Renal pelvis (tissue), 12 donors: ENCODE measurements at places on chromosomes 5 and 9. TPM values are rescaled to one million over a fixed set of nuclear protein-coding genes. Genes with fewer than 3 reads are reported as not detected.

LPAR1 gene
- polyA plus RNA-seq = 28.6 TPM

SPINK5 gene
- polyA plus RNA-seq = 0.47 TPM

DRD1 gene
- polyA plus RNA-seq = 0.04 TPM

SOWAHA gene
- polyA plus RNA-seq = 5.2 TPM

AJM1 gene
- polyA plus RNA-seq = 1.7 TPM

PCDHB11 gene
- polyA plus RNA-seq = 6.5 TPM

SIMC1 gene
- polyA plus RNA-seq = 18.4 TPM

PCDHB13 gene
- 6.4 TPM for polyA plus RNA-seq

FCN1 gene
- polyA plus RNA-seq = 2.1 TPM

CCDC180 gene
- 17.0 TPM for polyA plus RNA-seq

VPS13A gene
- polyA plus RNA-seq = 28.8 TPM

C9 gene
- polyA plus RNA-seq = 0.44 TPM

CD74 gene
- 278 TPM for polyA plus RNA-seq

RNF180 gene
- polyA plus RNA-seq = 9.7 TPM

NKD2 gene
- 16.4 TPM for polyA plus RNA-seq

NPR2 gene
- polyA plus RNA-seq = 28.2 TPM

PCDHGA7 gene
- 2.2 TPM for polyA plus RNA-seq

NMRK1 gene
- 27.0 TPM for polyA plus RNA-seq

SLC45A2 gene
- 1.1 TPM for polyA plus RNA-seq

IQGAP2 gene
- 60.8 TPM for polyA plus RNA-seq

NDUFS6 gene
- 66.3 TPM for polyA plus RNA-seq

PCDHGC4 gene
- polyA plus RNA-seq = 3.3 TPM

SNCAIP gene
- polyA plus RNA-seq = 23.9 TPM

ADCY2 gene
- 3.7 TPM for polyA plus RNA-seq

F2RL2 gene
- polyA plus RNA-seq = 0.88 TPM

FBXL7 gene
- 21.3 TPM for polyA plus RNA-seq

HTR1A gene
- not detected for polyA plus RNA-seq

TAF11L5 gene
- polyA plus RNA-seq = not detected

FAM193B gene
- polyA plus RNA-seq = 105 TPM

SLC36A3 gene
- not detected for polyA plus RNA-seq

FAM221B gene
- 0.41 TPM for polyA plus RNA-seq

URM1 gene
- polyA plus RNA-seq = 64.7 TPM

C9orf152 gene
- polyA plus RNA-seq = 0.46 TPM

FGD3 gene
- polyA plus RNA-seq = 6.2 TPM

C9orf50 gene
- 1.2 TPM for polyA plus RNA-seq

TEK gene
- 36.7 TPM for polyA plus RNA-seq

IL9 gene
- not detected for polyA plus RNA-seq

FBLL1 gene
- polyA plus RNA-seq = 1.1 TPM

OR1Q1 gene
- not detected for polyA plus RNA-seq

CNTLN gene
- 10.4 TPM for polyA plus RNA-seq

OMD gene
- polyA plus RNA-seq = 1.5 TPM

FBP2 gene
- polyA plus RNA-seq = not detected

DHFR gene
- 73.2 TPM for polyA plus RNA-seq

FGF10 gene
- 8.4 TPM for polyA plus RNA-seq

MORN5 gene
- 2.6 TPM for polyA plus RNA-seq
